ENCODE measurements at places on chromosomes 16 and 17. TPM values are rescaled to one million over a fixed set of nuclear protein-coding genes. Genes with fewer than 3 reads are reported as not detected.

DNA sequence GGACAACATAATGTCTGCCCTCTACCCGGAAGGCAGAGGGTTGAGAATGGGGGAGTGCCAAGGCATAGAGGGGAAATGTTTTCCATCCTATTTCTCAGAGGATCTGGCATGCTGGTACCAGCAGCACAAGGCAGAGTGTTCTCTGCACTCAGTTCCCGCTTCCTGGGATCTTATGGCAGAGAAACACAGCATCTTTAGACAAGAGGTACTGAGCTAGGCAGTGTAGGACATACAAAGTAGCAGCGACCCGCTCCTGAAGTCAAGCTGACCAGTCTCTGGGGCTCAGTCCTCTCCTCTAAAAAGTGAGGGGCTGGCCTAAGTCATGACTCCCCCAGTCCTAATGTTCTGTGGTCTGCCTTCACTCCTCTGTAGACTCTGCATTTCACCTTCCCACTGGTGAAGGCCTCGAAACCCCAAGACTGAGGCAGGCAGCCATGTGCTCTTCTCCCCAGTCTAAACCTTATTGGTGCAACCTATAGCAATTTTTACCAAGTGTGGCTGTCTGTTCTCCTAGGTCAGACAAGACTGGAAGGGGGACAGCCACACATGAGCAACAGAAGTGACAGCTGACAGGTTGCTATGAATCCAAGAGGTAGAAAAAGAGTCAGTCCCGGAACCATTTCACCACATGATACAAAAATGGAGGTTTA, 11.3 kb upstream of the TSPOAP1 start:
- no peak overlapping the region for H3K27ac ChIP-seq
- H3K4me3 ChIP-seq, result no peak overlapping the region
- DNase-seq, result no peak
- H3K4me1 ChIP-seq, result no peaks in the 10 kb centered on the region

SDK2 gene
- 0.60 TPM for total RNA-seq

GRCh38 chr17:37532756-37533155, 43.1 kb downstream of the DUSP14 start:
- H3K27me3 ChIP-seq, result no peaks in the 10 kb centered on the region
- DNase-seq, result no peak
- H3K4me1 ChIP-seq, result no peaks in the 10 kb centered on the region
- no peak overlapping the region for H3K27ac ChIP-seq
- H3K4me3 ChIP-seq, result no peak overlapping the region

TMC7 gene
- 0.55 TPM for total RNA-seq

DNA sequence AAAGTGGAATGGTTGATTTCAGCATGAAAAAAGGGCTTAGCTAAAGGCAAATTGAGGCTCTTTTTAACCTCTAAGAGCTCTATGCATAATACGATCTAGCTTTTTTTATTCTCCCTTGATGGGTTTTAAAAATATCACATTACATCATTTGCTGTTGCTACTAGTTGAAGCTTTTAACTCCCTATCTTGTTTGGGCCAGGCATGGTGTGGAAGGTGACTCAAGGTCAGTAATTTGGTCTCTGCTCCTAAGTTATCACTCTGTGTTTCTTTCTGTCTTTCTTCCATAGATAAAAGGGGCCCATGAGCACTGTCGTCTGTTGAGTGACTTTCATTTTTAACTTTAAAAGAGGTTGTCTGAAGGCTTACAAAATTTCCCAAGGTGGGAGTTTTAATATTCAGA, 58.1 kb upstream of the GOT2 start:
- no peak for DNase-seq
- no peak overlapping the region for H3K4me3 ChIP-seq
- H3K4me1 ChIP-seq, result no peaks in the 10 kb centered on the region
- no peak overlapping the region for H3K27ac ChIP-seq
- no peaks in the 10 kb centered on the region for H3K27me3 ChIP-seq
- H3K36me3 ChIP-seq, result no peaks in the 10 kb centered on the region

Data from ovary (tissue), 10 donors.